Left hindlimb (tissue), 1 donor: ENCODE measurements at places on chromosomes 11 and 22.

GRCh38 chr11:22624742-22625447, 728 bp downstream of the FANCF start:
- DNase-seq = peak; percentile 78

GRCh38 chr11:3006505-3007260, 14.6 kb upstream of the NAP1L4 start:
- no peak for DNase-seq

DNA sequence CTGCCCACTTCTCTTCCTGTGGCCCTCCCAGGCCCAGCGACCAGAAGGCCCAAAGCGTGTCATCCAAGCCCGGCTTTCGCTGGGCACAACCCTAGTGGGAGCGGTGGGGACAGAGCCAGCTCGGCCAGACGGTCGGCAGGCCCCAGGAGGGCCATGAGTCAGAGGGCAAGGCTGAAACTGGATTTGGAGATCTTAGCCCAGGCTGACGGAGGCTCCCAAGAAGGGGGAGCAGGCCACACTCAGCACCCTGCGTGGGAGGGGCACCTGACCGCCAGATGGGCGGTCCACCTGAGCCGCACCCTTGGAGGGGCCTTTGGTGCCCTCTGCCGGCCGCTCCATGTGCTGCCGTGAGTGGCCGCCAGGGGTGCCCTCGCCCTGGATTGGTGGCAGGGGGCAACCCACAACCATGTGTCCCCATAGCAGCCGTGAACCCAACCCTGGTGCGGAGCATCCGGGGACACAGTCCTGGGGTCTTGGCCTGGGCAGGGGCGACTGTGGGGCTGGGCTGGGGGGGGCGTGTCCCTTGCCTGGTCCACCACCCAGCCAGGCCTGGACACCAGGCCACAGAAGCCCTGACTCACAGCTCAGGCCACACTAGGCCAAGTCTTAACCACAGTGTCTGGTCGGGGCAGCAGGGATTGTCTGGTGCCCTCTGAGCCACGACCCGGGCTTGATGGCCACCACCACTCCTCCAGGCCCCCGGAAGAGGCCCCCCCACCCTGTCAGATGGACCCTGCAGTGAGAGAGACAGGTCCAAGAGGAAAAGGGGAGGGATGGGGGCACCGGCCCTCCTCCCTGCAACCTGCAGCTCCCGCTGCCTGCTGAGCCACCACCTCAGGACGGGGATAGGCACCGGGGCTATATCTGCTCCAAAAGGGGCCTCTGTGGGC, 19.2 kb upstream of the TALDO1 start:
- peak; percentile 81 for DNase-seq

DNA sequence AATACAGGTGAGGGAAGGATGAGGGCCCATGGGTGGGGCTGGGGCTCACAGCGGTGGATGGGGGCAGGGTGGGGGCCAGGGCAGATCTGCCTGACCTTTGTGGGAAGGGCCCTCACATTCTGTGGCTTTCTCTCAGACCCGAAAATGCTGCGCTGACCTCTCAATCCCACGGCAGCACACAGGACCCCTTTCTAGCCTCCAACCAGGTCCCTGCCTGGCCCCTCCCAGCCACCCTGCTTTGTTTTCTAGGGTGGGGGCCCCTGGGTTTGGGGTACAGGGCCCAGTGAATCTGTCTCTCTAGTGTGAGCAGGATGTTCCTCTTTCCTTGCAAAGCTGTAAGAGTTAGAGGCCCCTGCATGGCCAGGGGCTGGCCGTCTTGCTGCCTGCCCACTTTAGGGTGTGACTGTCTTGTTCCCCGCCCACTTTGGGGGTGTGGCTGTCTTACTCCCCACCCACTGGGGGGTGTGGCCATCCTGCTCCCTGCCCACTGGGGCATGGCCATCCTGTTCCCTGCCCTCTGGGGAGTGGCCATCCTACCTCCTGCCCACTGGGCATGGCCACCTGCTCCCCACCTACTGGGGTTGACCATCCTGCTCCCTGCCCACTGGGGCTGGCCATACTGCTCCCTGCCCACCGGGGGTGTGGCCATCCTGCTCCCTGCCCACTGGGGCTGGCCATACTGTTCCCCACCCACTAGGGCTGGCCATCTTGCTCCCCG, 11.5 kb downstream of the PARVG start:
- DNase-seq = no peak

- no peak for DNase-seq
Measured at GRCh38 chr22:46250783-46251125, 661 bp upstream of the CDPF1 start.

- DNase-seq = no peak
Measured at GRCh38 chr22:18994056-18994455, 58.0 kb upstream of the PRODH start.
